Activated naive CD4-positive, alpha-beta T cell treated with anti-CD3 and anti-CD28 coated beads, Interleukin-2, amount 50 U/mL, for 16 hours (primary cell): ENCODE measurements at places on chromosomes 4 and X.

- no peak for DNase-seq
Observed at GRCh38 chr4:48755281-48755680, 24.8 kb downstream of the FRYL start.

GRCh38 chrX:43860646-43861370 lies 21.4 kb downstream of the MAOB start:
- no peak for DNase-seq

GRCh38 chrX:24235084-24235710 lies 78.7 kb downstream of the SUPT20HL2 start:
- DNase-seq = no peak

- no peak for DNase-seq
Observed at GRCh38 chr4:71136071-71136470, 142.6 kb downstream of the DCK start.

GRCh38 chrX:44899946-44900345 lies 27.0 kb downstream of the KDM6A start:
- DNase-seq = no peak

DNA sequence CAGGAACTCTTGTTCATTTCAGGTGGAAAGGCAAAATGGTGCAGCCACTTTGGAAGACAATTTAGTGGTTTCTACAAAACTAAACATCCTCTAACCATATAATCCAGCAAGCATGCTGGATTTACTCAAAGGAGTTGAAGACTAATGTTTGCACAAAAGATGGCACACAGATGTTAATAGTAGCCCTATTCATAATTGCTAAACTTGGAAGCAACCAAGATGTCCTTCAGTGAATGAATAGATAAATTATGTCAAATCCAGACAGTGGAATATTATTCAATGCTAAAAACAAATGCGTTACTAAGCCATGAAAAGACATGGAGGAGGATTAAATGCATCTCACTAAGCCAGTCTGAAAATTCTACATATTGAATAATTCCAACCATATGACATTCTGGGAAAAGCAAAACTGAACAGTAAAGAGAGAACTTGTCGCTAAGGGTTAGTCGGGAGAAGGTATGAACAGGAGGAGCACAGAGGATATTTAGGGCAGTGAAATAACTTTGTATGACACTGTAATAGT lies 48.2 kb upstream of the PCDH7 start:
- DNase-seq = no peak

DNA sequence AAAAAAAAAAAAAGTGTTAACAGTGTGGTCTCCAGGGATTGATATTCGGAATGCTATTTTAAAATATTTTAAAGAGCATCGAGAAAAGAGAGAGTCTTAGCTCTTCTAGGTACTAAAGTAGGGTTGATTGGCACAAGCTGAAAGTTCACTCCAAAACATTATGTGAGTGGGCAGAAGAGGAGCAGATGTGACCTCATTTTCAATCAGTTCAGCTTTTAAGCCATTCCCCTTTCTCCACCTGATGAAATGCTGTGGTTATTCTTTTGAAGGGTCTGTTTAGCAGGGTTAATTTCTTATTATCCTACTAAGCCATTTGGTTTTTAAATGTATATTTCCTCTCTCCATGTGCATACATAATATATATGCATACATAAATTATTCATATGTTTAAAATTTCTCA lies 69.2 kb downstream of the GALNT7 start:
- no peak for DNase-seq

DNA sequence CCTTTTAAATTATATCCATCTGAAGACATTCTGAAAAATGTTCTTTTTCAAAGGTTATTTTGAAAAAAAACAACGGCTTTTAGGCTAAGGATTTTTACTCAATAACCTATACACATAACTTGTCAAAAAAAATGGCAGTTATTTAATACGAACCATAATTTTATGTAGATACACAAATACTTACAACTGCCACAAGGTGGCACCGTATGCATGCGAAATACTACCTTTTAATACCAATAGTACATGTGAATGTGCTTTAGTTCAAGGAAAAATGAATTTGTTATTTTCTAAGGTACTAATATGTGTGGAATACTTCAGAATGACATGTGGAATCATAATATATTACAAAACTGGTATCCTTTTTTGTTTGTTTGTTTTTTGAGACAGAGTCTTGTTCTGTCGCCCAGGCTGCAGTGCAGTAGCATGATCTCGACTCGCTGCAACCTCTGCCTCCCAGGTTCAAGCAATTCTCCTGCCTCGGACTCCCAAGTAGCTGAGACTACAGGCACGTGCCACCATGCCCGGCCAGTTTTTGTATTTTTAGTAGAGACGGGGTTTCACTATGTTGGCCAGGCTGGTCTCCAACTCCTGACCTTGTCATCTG lies 4.6 kb upstream of the MAD2L1 start:
- peak; percentile 25 for DNase-seq

GRCh38 chr4:184477201-184477999 lies 3.0 kb upstream of the IRF2 start:
- DNase-seq = no peak

- no peak for DNase-seq
Observed at GRCh38 chr4:13535708-13536361, 8.5 kb downstream of the NKX3-2 start.

DNA sequence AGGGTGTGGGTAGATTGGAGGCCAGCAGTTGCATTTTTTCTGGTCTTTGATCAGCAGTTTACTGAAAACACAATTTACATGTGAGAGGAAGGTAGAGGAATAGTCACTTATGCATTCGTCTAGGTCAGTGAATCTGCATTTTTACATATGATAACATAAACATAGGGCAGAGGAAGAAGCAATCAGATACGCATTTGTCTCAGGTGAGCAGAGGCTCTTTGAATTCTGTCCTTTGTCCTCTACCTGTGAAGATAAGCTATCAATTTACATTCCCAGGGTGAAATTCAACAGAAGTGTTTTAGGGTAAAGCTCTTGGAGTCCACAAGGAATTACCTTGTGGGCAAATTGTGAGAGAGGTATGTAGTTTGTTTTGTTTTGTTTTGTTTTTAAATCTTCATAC lies 306.5 kb downstream of the MAGEB5 start:
- DNase-seq = no peak

- no peak for DNase-seq
Observed at GRCh38 chr4:85508654-85509053, 33.7 kb downstream of the ARHGAP24 start.

DNA sequence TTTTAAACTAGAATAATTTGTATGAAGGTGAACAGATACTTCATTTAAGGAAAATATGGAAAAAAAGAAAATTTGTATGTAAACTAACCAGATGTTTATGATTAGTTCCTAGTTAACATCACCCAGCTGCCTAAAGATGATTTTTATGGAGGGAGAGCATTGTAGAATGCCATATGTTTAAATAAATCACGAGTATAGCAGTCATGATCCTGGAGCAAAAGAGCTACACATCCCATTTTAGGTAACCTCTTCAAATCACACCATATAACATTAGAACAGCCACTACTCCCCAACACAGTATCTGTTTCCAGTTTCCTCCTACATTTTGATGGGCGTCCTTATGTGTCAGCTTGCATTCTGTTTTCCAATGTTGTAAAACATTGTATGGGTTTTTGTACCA lies 571.9 kb upstream of the FAM241A start:
- no peak for DNase-seq

GRCh38 chr4:107034996-107035818 lies 906 bp downstream of the DKK2 start:
- no peak for DNase-seq

GRCh38 chr4:153651116-153651515 lies 33.0 kb upstream of the TLR2 start:
- DNase-seq = no peak

DNA sequence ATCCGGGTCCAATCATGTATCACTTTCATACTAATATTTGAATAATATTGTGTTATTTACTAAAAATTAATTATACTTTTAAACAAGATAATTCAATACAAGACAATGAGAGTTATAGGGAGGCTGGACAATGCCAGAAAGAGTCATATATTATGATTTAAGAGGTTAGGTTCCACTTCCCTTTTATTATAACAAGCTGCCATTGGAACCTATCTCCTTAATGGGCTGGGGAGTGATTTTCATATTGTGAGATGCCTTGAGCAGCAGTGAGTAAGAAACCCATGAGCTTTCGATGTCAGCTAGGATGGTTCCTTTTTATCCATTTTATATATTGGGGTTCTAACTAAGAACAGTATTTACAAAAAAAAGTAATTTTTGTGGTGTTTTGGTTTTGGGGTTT lies 91.8 kb downstream of the MAB21L2 start:
- DNase-seq = no peak

DNA sequence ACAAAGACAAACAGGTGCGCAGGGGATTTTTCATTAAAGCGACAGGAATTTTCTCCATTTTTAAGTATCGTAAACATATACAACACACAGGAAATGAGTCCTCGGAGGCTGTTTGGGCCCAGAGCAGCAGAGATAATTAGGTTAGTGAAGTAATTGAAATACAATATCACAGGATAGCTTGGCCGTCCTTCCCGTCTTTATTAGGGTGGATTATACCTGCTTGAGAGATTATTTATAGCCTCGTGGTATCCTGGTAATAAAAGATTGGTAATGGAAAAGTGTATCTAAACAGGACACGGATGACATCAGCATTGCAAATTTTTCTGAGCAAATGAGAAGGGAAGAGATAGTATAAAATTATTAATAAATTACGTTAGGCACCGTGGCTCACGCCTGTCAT lies 68.2 kb downstream of the CRLF2 start:
- DNase-seq = no peak

GRCh38 chrX:11770320-11770719 lies 12.3 kb downstream of the MSL3 start:
- DNase-seq = peak; percentile 29

DNA sequence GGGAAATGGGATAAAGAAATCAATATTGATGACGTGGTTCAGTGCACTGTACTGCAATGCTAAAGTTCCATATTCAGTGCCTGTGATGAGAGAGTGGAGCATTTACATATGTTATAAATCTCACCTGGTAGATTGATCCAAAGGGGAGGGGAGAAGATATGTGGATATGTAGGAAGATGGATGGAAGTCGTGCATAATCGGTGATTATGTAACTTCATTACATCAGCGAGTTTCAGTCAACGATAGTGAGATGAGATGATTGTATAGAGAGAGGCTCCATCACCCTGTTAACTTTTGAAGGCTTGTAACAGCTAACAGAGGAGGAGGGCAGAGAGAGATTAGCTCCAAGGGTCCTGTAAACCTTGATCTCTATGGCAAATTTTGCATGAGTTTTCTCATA lies 1.8 kb downstream of the IL1RAPL1 start:
- DNase-seq = no peak

DNA sequence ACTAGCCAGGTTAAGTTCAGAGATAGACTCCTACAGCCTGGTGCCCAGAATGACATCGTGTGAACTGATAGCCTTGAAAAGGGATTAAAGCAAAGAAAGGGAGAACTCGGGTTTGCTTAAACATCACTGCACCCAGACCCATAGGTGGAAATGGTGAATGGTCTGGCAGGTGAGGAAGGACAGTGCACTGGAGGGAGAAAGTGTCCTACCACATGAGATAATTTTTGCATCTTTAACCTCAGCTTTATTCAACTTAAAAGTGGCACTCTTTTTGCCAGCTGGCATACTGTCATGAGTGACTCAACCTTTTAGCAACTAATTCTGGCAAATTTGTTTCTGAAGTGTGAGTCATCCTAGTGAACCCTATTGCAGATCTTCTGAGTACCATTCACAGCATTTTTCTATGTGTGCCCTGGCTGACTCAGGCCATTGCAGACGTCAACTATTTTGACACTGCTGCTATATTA lies 53.0 kb upstream of the DAPP1 start:
- peak; percentile 17 for DNase-seq

GRCh38 chr4:25290490-25291067 lies 22.0 kb upstream of the ZCCHC4 start:
- DNase-seq = no peak

DNA sequence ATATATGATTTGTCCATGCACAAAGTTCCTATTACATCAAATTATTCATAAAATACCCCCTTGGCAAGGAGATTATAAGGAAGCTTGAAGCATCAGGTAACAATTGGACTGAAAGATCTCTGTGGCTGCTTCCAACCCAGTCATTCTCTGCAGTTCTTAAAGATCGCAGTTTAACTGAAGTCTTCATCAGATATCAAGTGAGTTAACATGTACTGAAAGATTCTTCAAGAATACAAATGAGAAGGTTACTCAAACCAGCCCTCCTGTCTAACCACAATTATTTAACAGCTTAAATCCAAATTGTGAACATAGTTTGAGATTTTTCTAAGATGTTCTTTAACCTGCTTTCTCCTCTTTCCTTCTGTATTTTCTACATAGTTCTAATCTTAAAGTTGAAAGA lies 56.1 kb downstream of the SLC10A7 start:
- DNase-seq = no peak

GRCh38 chrX:119654112-119654531 lies 38.8 kb downstream of the SEPTIN6 start:
- peak; percentile 19 for DNase-seq

GRCh38 chr4:52993771-52994170 lies 131.7 kb downstream of the RASL11B start:
- DNase-seq = no peak

GRCh38 chrX:50579955-50580354 lies 109.3 kb upstream of the DGKK start:
- peak; percentile 11 for DNase-seq

- no peak for DNase-seq
Observed at GRCh38 chr4:44120646-44121045, 328.0 kb downstream of the KCTD8 start.

GRCh38 chrX:41718481-41719235 lies 5.3 kb upstream of the GPR82 start:
- no peak for DNase-seq

DNA sequence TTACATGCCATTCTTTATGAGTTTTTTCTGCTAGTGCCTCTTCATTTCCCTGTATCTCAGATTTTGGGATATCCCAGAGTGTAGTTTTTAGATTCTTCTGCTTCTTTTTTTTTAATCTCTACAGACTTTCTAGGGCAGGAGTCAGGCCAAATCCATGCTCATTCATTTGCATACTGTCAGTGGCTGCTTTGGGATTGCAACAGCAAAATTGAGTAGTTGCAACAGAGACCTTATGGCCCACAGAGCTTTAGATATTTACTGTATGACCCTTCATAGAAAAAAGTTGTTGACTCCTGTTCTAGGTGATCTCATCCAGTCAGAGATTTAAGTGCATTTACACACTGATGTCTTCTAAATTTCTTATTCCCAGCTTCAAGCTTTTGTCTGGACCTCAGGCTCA lies 35.3 kb downstream of the ARFIP1 start:
- no peak for DNase-seq

GRCh38 chr4:155614111-155614762 lies 52.4 kb upstream of the GUCY1A1 start:
- DNase-seq = no peak
